ENCODE measurements at places on chromosomes 11 and 22.

GRCh38 chr11:62370743-62371440, 33.6 kb downstream of the ASRGL1 start:
- DNase-seq: no peak

DNA sequence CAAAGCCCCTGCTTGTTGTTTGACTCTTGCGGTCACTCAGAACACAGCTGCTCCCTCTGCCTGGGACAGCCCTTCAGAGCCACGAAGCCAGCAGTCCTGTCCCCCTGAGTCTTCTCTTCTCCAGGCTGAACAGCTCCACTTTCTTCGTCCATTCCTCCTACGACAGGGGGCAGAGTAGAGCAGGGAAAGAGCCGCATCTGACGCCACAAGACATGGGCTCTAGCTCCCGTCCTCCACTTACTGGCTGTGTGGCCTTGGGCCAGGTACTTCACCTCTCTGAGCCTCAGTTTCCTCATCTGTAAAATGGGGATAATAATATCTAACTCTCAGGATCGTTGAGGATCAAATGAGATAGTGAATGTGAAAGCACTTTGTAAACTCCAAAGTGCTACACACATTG, 29.9 kb downstream of the CHRDL2 start:
- DNase-seq: no peak

DNA sequence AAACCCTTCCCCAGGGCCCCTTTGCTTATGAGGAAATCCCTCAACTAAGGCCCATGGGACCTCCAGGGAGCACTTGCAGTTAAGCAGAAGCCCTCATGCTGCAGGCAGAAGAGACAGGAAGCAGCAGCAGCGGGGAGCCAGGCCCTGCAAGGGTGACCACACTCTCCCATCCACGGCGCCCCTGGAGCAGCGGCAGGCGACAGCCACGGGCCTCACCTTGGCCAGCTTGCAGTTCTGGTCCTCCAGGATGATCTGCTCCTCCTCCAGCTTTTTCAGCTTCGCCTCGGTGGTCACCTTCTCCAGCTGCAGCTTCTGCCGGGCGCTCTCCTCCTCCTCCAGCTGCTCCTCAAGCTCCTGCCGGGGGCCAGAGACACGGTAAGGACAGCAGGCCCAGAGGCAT, 47.0 kb downstream of the APOL1 start:
- DNase-seq: no peak

DNA sequence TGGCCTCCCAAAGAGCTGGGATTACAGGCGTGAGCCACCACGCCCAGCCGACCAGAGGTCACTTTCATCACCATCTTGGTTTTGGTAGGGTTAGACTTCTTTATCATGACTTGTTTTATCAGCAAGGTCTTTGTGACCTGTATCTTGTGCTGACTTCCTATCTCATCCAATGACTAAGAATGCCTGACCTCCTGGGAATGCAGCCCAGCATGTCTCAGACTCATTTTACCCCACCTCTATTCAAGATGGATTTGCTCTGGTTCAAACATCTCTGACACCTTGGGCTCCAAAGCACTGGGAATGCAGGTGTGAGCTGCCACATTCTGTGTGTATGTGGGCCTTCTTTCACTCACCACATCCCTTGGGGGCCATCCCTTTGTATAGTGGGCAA, 5.1 kb upstream of the TALDO1 start:
- DNase-seq: no peak

- no peak for DNase-seq
These were observed 1.1 kb downstream of the SYTL2 start for GRCh38 chr11:85809863-85810262.

- peak; percentile 91 for DNase-seq
These were observed 671 bp upstream of the PICALM start for GRCh38 chr11:86069408-86070101.

- no peak for DNase-seq
These were observed 6.9 kb downstream of the CLCF1 start for GRCh38 chr11:67366546-67366945.
